Activated CD4-positive, alpha-beta T cell treated with anti-CD3 and anti-CD28 coated beads, Interleukin-2, amount 50 U/mL, for 16 hours (primary cell): ENCODE measurements at places on chromosomes 16 and 17.

- no peak for DNase-seq
These were observed 6.4 kb upstream of the FAM83G start for GRCh38 chr17:19010729-19011505.

DNA sequence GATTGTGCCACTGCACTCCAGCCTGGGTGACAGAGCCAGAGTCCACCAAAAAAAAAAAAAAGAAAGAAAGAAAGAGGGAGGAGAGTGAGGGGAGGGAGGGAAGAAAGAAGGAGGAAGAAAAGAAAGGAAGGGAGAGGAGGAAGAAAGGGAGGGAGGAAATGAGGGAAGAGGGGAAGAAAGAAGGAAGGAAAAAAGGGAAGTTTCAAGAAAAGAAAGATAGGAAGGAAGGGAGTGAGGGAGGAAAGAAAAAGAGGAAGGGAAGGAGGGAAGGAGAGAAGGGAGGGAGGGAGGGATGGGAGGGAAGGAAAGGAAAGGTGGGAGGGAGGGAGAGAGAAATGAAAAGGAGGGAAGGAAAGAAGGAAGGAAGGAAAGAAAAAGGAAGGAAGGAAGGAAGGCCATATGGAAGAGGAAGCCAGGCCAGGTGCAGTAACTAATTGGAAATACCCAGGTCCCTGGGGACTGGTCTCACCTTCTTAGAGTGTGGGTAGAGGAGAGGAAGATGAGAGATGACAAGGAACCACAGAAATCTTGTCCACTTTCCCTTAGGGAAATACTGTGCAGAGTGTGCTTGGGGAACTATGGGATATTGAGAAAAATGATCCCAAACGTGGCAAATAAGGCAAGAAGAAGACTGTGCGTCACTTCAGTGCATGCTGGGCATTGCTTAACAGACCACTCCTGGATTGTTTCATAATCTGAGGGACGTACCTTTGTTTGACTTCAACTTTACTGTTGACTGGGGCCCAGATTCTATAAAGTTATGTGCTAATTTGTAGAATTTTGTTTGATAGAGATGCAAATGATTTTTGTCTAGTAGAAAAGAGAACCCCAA is 15.1 kb upstream of the CSNK2A2 start:
- DNase-seq = no peak

DNA sequence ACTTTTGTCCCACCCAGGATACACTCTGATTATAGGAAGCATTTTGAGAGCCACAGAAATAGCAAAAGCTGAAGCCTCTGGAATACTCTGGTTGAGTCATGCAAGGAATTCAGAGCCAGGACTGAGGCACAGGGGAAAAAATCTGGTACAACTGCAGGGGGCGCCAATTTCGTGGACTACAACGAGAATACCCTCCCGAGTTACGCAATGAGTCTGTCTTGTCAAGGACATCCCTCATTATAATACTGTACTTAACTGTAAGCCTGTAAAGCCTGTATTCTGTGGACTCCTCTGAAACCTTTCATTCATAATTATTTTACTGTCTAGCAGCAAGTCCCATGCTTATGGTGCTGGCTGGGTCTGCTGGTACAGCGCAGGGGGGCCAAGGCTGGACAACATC is 7.8 kb downstream of the HOXB1 start:
- DNase-seq = no peak

GRCh38 chr16:4415538-4416199 is 727 bp downstream of the CORO7 start:
- peak; percentile 67 for DNase-seq

- DNase-seq = peak; percentile 31
These were observed 229.6 kb downstream of the MRTFB start for GRCh38 chr16:14300705-14301168.

DNA sequence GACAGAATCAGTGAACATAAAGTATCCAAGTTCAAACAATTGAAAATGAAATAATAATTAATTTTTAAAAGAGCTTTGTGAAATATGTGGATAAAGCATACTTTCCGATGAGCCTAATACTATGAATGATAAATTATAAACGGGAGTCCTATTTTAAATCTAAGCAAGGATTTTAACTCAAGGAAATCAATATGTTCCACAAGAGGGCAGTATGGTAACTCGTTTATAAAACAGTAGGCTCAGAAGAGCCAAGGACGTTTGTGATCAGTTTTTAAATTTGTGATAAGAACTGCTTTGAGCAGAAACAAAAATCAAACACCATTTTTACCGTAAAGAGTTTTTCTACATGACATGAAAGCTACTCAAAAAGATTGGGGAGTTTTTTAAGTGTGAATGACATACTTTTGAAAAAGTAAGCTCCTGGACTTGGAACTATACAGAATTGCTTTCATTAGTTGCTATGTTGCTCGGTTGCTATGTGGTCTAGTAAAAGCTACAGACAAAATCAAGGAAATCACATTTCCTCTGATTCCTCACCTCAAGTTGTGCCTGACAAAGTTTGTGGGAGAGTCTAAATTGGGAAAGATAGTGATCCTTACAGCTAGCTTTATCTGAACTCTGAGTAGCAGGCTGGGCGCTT is 11.8 kb upstream of the TEKT1 start:
- peak; percentile 49 for DNase-seq

GRCh38 chr17:49480836-49481615 is 14.1 kb upstream of the NGFR start:
- no peak for DNase-seq

DNA sequence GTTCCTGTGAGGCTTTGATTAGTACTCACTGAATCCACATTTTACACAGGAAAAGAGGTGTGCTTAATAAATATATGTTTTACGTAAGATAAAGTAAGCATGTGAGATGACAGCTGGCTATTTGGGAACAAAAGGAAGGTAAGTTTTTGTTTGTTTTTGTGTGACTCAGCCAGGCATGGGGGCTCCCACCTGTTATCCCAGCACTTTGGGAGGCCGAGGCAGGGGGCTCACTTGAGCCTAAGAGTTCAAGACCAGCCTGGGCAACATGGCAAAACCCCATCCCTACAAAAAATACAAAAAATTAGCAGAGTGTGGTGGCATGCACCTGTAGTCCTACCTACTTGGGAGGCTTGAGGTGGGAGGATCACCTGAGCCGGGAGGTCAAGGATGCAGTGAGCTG is 17.9 kb downstream of the GPR142 start:
- no peak for DNase-seq

DNA sequence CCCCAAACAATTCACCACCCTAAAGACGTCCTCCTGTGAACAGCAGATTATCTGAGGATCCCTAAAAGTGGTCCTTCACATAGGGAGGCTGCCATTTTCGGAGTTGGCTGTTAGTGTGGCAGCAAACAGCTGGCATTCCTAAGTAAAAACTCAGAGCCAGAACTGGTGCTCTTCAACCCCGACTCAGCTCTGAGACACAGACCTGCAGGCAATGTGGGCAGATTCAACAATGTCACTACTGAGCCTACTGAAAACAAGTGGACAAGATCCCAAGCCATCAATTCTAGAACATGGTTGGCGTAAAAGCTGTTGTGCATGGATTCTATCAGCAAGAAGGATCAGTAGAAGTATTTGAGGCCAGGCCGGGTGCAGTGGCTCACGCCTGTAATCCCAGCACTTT is 247.2 kb downstream of the NTN1 start:
- no peak for DNase-seq

- no peak for DNase-seq
These were observed 16.8 kb downstream of the PDK2 start for GRCh38 chr17:50111673-50112655.

- DNase-seq = peak; percentile 10
These were observed 4.5 kb upstream of the ACSF2 start for GRCh38 chr17:50421308-50422051.
